ENCODE measurements at places on chromosomes 13 and 19.
A peak's percentile ranks its signal among the peaks of the same experiment; 100 is the strongest.

- peak; percentile 58 for DNase-seq
These were observed 34.4 kb upstream of the OXGR1 start for GRCh38 chr13:97028441-97029299.

DNA sequence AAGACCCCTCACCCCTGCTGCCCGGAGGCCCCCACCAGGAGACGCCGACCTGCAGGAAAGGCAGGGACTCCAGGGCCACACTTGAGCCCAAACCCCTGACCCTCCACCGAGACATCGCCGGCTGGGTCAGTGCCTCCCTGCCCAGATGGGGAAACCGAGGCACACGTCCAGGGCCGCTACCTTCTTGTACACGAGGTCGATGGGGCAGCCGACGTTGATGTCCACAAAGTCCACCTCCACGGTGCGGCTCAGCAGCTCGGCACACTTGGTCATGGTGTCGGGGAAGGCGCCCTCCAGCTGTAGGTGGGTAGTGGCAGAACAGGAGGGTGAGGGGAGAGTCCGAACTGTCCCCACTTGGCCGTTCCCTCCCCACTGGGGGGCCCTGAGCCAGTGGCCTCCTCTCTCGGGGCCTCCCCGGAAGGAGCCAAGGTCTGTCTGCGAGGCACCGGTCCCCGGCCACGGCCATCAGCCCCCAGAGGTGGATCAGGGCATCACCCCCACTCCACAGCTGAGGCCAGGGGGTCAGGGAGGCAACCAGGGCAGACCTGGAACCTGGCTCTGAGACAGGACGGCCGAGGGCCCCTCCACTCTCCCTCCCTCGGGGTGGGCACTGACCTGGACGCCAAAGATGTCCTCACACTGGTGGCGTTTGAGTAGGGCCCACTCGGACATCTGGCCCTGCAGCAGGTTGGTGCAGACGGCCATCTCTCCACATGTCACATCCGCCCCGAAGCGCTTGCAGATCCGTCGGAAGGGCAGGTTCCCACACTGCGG, 3.0 kb upstream of the PRR22 start:
- DNase-seq = no peak

GRCh38 chr13:51168623-51169022, 53.6 kb upstream of the FAM124A start:
- DNase-seq = no peak

GRCh38 chr13:33773790-33774462, 44.0 kb upstream of the RFC3 start:
- DNase-seq = no peak

DNA sequence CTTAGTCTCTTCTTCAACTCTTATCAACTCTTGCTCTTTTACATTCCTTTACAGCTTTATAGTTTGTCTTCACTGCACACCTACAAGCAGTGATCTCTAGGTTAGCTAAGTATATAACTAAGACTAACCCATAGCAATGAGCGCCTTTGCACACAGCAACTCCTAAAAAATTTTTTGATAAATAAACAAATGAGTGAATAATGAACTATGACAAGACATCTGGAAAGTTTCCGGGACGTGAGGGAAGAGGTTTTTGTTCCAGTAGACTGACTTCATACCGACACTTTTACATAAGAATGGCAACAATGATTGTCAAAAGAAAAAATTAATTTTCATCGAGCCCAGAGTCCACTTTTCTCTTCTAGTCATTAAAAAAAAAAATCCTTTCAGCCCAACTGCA, 98.3 kb downstream of the ELF1 start:
- peak; percentile 37 for DNase-seq

DNA sequence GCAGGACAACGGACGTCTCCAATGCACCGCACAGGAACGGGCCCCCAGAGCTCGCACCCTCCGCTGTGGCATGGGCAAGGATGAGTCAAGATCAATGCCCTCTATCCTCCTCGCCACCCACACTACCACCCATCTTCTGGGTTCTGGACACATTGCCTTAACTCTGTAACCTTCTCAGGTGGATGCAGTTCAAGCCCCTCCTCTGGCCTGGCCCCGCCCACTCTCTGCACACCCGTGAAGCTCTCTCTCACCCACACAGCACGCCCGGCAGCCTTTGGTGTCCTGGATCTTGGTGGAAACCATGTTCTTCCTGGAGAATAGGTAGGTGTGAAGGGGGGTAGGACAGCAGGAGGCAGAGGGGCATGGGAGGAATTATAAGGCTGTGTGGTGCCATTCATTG, 20.7 kb downstream of the MAP4K1 start:
- no peak for DNase-seq

DNA sequence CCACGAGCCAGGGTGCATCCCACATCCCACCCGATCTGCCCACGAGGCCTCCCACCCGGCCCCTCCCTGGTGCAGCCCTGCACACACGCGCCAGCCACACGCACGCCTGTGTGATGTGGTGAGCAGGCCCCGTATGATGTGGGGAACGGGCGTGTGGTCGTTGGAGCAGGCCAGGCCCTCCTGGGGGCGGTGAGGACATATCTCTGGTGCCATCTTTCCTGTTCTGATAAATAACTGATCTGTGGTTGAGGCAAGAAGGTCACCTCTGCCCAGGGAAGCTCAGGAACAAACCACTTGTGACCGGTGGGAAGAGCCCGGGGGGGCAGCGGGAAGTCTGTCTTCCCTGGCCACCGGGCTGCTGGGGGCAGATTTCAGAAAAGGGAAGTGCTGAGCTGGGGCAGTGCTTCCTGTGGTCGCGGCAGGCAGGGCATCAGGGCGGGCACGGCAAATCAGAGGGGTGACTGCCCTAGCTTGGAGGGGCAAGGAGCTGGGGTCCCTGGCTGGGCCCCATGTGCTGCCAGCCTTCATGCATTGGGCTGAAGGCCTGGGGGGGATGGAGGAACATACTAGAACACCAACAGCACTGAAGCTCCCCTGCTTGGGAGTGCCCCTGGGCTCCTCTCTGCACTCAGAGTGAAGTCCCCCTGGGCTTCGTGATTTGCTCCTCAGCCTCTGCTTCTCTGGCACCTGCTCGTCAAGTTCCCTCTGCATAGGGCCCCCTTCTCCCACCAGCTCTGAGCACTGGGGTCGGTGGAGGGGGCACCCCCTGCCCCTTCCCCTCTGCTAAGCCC, 35.2 kb upstream of the SLC7A10 start:
- no peak for DNase-seq

- DNase-seq = peak; percentile 78
These were observed 2.5 kb downstream of the HDGFL2 start for GRCh38 chr19:4474514-4475022.

DNA sequence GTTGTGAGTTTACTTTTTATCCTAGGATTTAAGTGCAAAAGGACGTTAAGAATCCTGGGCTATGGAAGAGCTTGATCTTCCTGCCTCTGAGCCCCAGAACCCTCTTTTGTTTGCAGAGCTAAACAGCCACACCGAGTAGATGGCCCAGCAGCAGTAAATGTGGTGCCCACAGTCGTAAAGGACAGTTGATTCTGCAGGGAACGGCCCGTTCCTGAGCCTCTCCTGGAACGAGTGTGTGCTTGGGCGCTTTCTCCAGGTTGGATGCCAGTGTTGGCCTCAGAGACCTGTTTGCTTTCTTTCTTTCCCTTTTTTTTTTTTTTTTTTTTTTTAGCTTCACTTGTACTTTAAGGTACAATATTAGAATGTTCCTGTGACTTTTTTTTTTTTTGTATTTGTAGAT, 41.7 kb downstream of the SPATA13 start:
- DNase-seq = no peak

- DNase-seq = no peak
These were observed 137.7 kb downstream of the SOX1 start for GRCh38 chr13:112204346-112205327.

DNA sequence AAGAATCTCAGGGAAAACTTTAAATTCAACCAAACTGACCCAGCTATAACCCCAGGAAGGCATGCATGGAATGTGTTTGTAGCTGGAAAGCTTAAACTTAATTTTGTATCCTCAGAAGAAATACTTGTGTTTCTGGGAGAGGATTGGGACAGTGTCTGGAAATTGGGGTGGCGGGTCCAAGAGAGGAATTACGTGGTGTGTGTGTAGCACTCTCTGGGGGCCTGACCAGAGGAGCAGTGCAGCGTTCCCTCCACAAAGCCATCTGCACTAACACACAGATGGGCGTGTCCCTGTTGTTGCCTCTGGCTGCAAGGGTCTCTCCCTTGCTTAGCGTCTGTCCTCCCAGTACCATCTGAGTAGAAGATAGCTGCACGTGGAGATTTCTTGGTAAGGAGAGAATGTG, 6.4 kb downstream of the GARRE1 start:
- DNase-seq = no peak

DNA sequence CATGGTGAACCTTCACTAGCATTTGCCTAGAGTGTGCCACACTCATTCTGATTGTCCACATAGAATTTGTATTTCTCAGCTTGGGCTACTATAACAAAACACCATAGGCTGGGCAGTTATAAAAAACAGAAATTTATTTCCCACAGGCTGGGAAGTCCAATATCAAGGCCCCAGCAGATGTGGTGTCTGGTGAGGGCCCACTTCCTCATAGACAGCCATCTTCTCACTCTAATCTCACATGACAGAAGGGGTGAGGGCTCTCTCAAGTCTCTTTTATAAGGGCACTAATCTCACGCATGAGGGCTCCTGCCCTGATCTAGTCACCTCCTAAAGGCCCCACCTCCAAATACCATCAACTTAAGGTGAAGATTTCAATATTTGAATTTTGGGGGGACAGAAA, 53.6 kb downstream of the LRRC63 start:
- DNase-seq = no peak

GRCh38 chr19:570251-570686, 2.1 kb upstream of the BSG start:
- DNase-seq = no peak

GRCh38 chr19:29663861-29664752, 1.2 kb upstream of the PLEKHF1 start:
- peak; percentile 31 for DNase-seq

- peak; percentile 8 for DNase-seq
These were observed 64.3 kb downstream of the CACNA1A start for GRCh38 chr19:13441810-13442512.

- peak; percentile 78 for DNase-seq
These were observed 3.7 kb downstream of the JUNB start for GRCh38 chr19:12794971-12795381.

GRCh38 chr13:110523180-110523579, 38.3 kb downstream of the RAB20 start:
- no peak for DNase-seq

DNA sequence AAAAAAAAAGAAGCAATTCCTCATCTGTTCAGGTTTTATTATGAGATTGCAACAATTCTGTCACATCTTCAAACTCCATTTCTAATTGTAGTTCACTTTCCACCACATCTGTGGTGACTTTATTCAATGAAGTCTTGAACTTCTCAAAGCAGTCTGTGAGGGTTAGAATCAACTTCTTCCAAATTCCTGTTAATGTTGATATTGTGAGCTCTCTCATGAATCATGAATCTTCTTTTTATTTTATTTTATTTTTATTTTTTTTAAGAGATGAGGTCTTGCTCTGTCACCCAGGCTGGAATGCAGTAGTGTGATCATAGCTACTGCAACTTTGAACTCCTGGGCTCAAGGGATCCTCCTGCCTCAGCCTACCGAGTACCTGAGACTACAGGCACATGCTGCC, 19.6 kb downstream of the ARHGAP35 start:
- DNase-seq = no peak

- DNase-seq = peak; percentile 7
These were observed 33.7 kb upstream of the ZSCAN5A start for GRCh38 chr19:56348289-56348877.

GRCh38 chr13:36450534-36450933, 18.2 kb downstream of the CCNA1 start:
- no peak for DNase-seq

DNA sequence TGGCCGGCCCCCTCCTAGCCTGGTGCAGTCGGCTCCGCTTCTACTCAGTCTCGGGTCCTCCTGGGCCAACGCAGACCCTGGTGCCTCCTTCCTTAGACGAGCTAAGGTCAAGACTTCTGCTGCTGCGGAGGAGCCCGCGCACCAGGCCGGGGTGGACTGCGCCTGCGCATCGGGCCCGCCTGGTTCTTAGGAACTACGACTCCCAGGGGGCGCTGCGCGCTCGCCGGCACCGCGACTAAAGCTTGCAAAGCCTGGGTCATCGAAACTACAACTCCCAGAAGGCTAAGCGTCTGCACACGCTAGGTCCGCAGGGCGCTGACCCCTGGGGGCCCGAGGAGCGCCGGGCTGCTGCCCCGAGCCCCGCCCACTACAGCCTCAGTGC, at the start of gene ZNF835:
Gene ZNF835 (minus strand): TSS at position 145 of the 382 bp plus-strand sequence. CDS start 6,559 bp downstream, outside the sequence.
- DNase-seq = no peak

GRCh38 chr19:46737298-46737654, 8.6 kb upstream of the FKRP start:
- no peak for DNase-seq

DNA sequence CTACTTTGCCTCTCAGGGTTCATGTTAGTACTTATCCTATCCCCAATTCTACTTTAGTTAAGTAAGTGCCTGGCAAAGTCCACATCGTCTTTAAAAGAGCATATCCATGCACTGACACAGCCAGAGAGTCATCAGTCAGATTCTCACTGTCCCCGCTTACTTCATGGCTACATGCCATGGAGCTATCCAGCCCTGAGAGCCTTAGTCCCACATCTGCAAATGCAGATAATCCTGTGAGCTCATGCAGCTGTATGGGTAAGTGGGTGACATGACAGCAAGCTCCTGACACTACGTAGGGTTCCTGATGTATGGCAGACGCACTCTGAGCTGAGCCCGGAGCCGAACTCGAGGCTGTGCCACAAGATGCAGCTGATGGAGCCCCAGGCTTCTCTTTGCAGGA, 661.5 kb downstream of the LIG4 start:
- DNase-seq = peak; percentile 48

GRCh38 chr13:63364159-63364558, 1948.5 kb upstream of the PCDH20 start:
- DNase-seq = no peak

DNA sequence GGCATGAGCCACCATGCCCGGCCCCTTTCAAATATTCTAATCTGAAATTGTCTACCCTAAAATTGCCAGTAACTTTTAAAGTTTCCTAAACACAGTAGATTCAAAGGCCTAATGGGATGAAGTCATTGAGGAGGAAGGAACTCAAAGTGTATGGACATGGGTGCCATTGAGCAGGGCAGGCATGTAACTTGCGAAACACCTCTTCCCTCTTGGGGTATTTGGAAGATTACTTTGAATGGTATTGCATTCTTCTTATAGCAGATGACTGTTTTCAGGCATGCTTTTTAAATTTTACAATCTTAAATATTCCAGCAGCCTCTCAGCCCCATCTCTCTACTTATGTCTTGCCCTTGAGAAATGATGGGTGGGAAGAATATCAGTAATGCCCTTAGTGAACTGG, 21.0 kb downstream of the TM9SF2 start:
- no peak for DNase-seq

DNA sequence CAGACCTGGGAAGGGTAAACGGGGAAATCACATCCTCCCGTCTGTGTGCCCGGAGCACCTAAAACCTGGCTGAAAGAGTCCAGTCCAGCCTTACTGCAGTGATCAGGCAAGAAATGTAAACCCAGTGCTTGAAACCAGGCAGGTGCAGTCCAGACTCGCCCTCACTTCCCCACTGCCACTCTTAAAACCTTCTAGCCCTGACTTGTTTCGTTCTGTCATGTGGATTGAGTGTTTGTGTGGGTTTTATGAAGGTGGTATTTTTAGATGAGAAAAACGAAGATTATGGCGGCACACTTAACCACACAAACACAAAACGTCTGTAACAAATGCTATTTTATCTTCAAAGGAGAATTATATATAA, 839 bp upstream of the CKAP2 start:
- peak; percentile 6 for DNase-seq
